ENCODE measurements at places on chromosomes 4 and X.

DNA sequence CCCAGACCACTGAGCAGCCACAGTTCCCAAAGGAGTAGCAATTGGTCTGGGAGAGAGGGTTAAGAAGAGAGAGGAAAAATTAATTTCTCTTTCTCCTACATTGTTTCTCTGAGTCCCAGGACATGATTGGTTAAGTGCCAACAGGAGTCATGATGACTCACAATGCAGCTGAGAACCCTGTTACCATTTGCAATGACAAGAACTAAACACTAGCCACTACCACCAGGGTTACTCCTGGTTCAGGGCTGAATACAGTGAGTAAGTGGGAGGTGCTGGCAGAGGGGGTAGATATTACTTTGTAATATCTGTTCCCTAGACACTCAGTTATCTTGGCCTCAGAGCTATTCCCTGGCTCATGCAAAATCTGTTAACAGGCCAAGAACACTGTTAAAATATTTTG, 18.0 kb downstream of the ETDC start:
- DNase-seq = no peak

DNA sequence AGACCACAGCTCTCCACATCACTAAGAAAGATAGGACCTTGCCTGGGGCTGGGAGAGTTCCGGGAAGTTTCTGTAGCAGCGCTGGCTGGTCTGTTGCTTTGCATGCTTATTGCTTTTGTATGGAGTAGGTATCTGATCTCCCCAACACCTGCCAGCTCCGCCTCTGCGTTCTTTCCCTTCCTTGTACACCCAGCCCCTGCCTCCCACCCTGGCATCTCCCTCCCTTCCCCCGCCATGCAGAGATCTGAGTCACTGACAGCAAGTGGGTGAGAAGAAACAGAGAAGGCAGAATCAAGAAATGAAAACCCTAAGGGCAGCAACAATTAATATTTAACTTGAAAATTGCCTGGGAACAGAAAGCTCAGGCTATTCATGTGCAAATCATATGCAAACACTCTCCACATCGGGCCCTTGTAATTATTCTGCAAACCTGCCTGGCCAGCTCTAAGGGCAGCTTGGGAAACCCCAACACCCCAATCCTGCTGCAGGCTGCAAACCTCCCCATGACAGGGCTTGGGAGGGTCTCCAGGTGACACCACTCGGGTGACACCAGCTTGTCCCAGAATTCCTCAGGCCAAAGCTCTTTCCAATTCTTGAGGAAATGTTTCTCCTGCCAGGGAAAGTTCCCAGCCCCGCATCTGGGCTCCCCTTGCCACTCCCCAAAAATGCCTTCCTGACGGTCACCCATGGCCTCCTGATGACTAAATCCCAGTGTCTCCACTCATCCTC, 257.2 kb downstream of the FBXW7 start:
- no peak for DNase-seq

DNA sequence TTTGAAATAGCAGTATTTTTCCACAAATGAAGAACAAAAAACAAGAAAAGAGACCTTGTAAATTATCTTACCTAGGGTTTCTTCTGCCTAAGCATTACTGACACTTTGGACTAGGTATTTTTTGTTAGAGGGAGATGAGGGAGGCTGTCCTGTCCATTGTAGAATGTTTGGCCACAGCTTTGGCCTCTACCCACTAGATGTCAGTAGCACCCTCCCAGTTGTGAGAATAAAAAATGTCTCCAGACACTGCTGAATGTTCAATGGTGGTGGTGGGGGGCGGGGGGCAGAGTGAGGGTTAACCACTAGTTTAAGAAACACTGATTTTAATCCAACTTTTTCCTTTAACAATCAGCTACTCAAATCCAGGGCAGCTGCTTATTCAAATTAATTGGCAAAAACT, 25.8 kb downstream of the OTUD4 start:
- no peak for DNase-seq

- DNase-seq = no peak
Measured at GRCh38 chr4:159593681-159594080, 490.8 kb downstream of the RAPGEF2 start.

DNA sequence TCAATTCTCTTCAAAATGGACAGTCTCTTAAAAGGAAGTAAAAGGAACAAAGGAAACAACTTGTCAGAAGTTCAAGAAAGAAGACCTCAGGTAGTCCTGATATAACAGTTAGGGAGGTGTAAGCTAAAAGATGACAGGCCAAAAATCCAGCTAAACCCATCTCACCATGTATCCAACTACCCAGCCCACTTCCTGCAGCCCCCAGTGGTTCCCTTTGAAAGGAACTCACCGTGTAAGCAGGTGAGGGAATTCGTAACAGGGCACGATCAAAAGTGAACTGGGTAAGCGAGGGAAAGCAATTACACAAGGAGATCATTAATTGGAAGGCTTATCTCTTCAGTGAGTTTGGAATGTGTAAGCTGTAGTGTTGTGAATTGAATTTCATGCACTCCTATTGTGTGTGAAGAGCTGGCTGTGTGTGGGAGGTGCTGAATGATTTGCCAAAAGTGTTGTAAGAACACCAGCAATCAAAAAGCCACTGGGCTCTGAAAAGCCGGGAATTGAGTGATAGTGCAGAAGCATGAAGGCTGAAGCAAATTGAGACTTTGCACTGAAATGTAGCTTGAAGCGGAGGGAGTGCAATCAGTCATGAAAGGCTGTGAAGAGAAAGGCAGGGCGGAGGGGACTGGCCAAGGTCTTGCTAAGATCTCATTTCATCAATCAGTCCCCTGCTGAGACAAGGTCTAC, 914.2 kb upstream of the LCORL start:
- no peak for DNase-seq

GRCh38 chrX:477441-478012, 90.8 kb upstream of the PPP2R3B start:
- DNase-seq = no peak

- DNase-seq = no peak
Measured at GRCh38 chr4:40992472-40993295, 221.7 kb downstream of the APBB2 start.

DNA sequence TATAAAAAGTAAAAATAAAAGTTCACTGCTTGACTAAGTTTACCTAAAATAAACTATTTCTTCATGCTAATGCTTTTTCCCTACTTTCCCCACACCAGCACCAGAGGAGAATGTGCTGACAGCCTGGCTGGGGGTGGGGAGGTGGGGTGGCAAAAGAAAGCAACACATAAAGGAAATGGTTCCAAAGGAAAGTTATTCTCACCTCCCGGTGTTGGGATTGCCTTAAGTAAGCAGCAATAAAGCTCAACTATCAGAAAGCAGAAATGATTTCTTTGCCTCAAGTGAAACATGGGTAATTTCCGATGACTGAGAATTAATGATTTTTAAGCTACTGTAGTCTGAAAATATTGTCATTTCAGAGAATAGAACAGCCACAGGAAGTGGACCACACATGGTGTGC, 84.5 kb upstream of the DKK2 start:
- DNase-seq = no peak

DNA sequence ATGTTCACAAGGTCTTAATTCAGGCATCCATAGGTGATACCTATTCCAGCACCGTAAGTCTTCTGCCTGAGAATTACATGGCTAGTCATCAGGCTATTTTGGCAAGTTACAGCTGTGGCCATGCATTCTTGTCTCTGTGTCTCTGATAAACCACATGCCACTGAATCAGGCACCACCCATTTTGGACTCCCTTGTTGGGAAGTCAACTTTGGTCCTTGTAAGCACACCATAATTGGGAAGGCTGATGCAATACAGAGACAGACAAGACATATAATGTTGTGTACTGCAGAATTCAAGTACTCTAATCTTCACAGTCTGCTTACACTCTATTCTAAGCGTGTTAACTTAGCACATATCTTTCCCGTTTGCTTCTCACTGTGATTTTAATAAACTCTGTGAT, 483.7 kb upstream of the FTHL17 start:
- DNase-seq = no peak

GRCh38 chrX:136829413-136829812, 48.7 kb upstream of the ARHGEF6 start:
- no peak for DNase-seq

DNA sequence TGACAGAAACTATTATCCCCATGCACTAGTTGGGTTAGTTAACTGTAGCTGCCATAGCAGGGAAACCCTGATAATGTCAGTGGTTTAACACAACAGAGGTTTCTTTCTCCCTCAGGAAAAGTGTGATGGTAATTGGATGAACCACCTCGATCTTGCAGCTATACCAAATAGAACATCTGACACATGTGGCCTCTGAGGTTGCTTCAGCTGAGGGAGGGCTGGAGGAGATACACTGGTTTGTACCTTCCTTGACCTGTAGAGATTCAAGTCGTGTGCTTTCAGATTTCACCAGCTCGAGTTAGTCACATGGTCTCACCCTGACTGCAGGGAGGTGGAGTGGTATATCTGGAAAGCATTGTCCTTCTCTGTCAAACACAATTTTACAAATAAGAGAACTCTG, 147.2 kb upstream of the SFRP2 start:
- no peak for DNase-seq

- DNase-seq = no peak
Measured at GRCh38 chrX:84216406-84216805, 28.4 kb upstream of the RPS6KA6 start.

- DNase-seq = no peak
Measured at GRCh38 chr4:163536091-163536490, 41.6 kb downstream of the TMA16 start.

All from hypothalamus (tissue), 51 donors.